ENCODE measurements at places on chromosomes 3 and 15.

DNA sequence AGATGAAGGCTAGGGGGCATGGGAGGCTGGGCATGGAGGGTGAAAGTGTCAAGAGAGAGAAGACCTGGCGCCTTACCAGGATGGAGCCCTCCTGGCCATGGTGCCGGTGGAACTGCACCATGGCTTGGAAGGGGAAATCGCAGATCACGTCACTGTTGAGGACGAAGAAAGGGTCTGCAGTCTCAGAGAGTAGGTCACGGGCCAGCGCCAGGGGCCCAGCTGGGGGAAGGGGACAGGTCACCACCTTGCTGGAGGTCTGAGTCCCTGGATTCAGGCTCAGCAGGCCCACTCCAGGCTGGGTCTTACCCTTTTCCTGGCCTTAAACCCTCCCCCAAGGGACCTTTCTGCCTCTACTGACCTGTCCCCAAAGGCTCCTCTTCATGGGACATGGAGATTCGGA is 855 bp downstream of the GMPPB start:
- no peak for DNase-seq

- no peak for DNase-seq
Observed at GRCh38 chr15:61916104-61916503, 144.1 kb downstream of the VPS13C start.

DNA sequence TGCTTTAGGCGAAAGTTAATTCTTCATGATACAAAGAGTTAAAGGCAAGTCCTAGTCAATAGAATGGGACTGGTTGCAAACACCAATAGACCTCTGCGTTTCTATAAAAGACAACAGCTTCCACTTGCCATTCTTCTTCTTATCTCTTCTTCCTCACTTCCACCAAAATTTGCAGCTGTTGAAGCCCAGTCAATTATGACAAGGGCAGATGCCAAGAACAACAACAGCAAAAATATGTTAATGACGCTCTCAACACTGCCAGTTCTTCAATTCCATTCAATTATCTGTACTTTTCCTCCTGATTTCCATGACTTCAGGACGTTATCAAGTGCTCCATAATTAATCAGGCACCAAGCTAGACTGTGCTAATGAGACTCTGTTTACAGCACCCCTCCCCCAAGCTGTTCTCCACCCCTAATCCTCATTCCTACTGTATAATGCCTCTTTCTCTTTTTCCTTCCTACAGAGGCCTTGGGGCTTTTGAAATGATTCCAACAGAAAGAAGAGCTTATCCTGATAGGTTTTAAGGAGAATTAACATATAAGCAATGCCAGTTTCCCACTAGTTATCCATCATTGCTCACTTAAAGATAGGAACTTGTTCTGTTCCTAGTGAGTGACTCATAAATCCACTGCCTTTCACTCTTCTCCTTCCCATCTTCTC is 1160.5 kb downstream of the IGSF11 start:
- DNase-seq = no peak

DNA sequence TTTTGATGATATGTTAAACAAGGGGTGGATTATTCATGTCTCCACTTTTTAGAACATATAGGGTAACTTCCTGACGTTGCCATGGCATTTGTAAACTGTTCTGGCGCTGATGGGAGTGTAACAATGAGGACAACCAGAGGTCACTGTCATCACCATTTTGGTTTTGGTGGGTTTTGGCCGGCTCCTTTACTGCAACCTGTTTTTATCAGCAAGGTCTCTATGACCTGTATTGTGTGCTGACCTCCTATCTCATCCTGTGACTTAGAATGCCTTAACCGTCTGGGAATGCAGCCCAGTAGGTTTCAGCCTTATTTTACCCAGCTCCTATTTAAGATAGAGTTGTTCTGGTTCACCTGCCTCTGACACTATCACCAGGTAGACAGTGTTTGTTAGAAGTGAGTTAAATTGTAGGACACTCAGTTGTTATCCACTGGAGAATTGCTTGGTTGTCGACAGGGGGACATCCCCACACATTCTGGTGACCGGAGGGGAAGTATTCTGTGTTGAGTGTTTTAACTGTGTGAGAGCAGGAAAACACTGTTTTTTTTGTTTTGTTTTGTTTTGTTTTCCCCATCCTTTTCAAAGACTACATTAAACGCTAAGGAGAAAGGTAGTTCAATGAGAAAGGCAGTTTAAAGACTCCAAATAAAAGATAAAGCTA is 36.9 kb upstream of the SKIL start:
- no peak for DNase-seq

- DNase-seq = no peak
Observed at GRCh38 chr15:42456531-42456930, 34.4 kb downstream of the ZNF106 start.

DNA sequence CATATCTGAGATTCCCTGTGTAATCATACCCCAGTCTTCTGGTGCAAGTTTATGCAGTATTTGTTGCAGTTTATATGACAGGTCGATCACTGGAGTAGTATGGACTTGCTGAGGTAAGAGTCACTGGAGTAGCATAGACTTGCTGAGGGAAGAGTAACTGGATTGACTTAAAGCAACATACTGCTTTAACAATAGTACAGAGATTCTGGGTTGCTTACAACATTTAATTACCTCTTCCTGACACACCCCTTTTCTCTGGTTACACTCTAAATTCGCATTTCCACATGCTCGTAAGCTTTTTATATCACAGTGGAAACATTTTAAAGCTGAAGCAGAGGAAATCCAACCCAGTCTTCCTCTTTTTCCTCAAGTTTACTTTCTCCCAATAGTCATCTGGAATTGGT is 11.8 kb downstream of the AAGAB start:
- no peak for DNase-seq

DNA sequence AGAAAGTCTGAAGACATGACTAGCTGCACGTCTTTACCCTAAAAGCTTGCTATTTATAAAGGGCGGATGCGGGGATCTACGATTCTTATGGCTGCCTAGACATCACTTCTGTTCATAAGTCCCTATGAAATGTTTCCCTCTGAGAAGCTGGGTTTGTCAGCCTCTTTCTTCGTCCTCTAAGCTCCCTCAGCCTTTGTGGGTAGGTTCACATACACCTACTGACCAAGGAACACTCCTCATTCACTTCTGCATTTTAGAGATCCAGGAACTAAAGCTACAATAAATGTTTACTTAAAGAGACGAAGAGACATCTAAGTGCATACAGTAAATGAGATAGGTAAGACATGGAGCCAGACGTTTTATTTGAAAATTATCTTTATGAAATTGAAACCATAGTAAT is 16.7 kb upstream of the RAMAC start:
- no peak for DNase-seq

GRCh38 chr3:79986338-79986737 is 218.5 kb upstream of the ROBO1 start:
- no peak for DNase-seq

GRCh38 chr3:152874896-152875749 is 40.2 kb downstream of the P2RY1 start:
- no peak for DNase-seq

DNA sequence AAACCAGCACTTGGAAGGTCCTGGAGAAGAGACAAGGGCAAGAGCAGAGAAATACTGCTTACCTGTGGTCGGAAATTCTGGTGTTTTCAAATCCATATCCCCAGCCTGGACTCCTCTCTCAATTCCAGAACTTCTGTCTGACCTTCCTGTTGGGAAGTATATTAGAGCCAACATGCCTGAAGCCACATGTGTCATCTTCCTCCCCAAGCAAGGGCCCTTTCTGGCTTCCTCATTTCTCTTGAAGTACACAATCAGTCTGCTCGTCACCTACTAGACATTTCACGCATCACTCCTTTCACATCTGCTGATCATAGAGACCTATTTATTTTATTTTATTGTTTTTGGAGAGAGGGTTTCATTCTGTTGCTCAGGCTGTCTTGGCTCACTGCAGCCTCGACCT is 8.4 kb downstream of the PARP14 start:
- no peak for DNase-seq

DNA sequence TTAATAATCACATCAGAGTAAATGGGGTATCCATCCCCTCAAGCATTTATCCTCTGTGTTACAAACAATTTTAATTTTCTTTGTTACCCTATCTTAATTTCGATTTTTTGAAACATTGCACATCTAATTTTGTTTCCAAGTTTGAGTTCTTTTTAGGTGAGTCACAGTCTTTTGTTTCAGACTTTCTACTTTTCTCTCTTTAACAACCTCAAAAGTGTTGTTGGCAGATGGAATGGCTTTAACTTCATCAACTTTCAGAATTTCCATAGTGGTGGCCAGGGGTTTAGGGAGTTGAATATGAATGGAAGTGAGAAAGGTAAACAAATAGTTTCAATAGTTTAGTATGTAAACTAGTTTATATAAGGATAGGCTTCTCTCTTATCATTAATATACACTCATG is 223.0 kb upstream of the MLF1 start:
- no peak for DNase-seq

DNA sequence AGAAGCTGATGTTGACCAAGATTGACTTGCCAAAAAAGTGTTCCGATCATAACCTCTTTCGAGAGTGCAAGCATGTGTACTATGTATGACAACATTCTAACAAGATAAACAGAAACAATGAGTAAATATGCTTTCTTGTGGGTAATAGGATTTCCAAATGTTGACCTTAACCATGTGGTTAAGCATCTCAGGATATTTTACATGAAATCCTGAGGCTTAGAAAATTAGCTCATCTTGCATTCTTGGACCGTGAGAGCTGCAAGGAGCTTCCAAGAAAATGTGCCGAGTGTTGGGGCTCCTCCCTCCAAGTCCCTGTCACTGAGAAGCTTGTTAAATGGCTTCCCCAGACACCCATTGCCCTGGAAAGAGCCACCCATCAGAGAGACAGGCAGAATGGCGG is 50.1 kb downstream of the C3orf20 start:
- DNase-seq = no peak

DNA sequence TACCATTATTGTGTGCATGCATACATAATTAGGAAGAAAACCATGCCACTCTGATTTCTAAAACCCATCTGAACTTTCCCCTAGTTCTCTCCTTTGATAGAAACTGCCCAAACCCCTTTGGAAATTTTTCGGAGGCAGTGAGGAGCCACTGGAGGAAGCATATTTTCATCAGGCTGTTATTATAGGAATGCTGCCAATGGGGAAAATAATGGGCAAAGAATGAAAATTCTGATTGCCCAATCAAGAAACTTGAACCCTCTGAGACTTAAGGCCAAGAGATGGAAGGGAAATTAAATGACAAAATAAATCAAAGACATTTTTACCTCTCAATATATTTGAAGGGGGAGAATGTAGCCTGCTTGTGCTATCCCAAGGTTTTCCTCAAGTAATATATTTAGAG is 376.0 kb upstream of the PDZRN3 start:
- DNase-seq = peak; percentile 8

DNA sequence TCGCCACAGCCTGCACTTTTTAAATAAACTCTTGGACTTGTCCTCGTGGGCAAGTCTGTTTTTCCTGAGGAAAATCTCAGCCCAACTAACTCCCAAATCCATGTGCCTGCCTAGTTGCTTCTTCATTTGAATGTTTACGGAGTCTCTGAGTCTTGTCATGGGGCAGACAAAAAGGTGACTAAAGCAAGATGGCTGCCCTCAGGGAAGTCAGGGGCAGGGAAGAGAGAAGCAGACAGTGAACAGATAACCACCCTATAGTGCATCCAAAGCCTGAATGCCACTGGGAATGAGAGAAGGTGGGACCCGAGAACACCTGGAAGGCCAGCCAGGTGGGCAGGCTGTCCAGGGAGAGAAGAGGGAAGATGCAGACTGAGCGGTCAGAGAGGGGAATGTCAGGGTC is 21.4 kb downstream of the CCDC12 start:
- DNase-seq = no peak

GRCh38 chr15:89673165-89673512 is 6.0 kb downstream of the PLIN1 start:
- no peak for DNase-seq

DNA sequence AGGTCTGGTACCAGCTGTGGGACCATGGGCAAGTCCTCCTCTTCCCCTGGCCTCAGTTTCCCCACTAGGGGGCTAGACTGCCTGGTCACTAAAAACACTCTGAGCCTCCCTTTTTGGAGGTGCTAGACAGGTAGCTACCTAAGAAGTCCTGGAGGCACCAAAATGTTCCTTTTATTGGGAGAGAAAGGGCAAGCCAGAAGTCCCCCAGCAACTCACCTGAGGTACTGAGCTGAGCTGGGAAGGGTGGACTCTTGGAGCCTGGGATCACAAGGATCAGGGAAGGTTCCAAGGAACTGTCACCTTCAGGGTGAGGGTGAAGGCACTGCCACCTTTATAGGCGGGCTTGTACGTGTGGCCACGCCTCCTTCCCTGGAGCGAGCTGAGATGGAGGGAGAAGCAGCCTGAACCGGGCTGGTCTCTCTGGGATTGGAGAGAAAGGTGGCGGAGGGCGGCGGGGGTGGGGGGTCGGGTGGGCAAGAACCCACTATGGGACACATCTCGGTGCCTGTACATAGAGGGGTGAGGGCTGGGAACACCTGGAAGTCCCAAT is at the start of gene CYP1A1:
CYP1A1 (minus strand) TSS at position 304 of the 550 bp plus-strand sequence. CDS start 2,431 bp downstream, outside the sequence.
- DNase-seq = no peak

GRCh38 chr3:126518779-126519177 is 1.2 kb upstream of the UROC1 start:
- no peak for DNase-seq

- DNase-seq = peak; percentile 72
Observed at GRCh38 chr3:47890828-47891612, 88.1 kb downstream of the DHX30 start.

DNA sequence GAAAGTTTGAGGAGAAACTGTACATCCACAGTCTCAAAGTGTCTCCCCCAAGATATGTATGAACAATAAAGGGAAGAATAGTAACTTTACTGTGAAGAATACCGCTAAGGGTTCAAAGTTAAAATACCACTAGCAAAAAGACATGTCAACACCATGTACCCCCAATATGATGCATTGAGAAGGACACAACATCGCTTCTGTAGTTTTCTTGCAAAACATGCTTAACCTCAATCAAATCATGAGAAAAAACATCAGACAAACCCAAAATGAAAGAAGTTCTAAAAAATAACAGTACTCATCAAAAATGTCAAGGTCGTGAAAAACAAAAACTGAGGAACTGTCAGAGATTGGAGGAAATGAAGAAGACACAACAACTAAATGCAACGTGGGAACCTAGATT is 3.6 kb downstream of the HERC1 start:
- no peak for DNase-seq

GRCh38 chr3:11611341-11611799 is 32.3 kb downstream of the VGLL4 start:
- DNase-seq = no peak

GRCh38 chr15:74785194-74786032 is 3.5 kb downstream of the CSK start:
- DNase-seq = no peak

DNA sequence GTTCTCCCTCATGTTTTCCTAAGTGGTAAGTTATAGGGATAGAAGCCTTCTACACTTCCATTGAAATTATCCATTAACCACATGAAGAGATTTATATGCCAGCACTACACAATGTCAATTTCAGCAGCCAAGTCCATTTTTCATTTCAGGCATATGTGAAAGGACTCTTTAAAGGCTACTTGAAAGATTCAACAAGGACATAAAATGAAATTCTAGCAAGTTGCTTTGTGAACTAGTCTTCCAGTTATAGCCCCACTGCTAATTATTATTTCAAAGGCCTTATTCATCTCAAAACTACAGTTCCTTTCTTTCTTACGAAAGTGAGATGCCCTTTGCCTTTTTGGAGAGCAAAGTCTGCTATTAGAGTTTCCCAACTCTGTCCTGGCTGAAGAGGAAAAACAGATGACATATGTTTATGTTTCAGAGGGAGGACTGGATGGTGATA is 66.0 kb upstream of the SLC2A2 start:
- DNase-seq = no peak

- no peak for DNase-seq
Observed at GRCh38 chr3:125261031-125261430, 48.5 kb upstream of the SLC12A8 start.

All from midbrain (tissue), 1 donor.